ENCODE measurements at places on chromosomes 6 and 20.

DNA sequence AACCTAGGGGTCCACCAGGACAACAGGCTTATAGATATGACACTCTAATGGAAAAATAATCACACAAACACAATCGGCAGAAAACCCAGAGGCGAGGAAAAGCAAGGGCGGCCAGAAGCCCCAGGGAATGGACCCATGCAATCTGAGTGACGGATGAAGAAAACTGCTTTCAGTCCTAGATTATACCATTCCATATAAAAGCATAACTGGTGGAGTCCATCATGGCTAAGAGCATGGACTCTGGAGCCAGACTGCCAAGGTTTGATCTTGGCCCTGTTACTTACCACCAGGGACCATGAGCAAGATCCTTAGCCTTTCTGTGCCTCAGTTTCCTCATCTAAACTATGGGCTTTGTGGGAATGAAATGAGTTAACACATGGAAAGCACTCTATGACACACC lies 3.7 kb downstream of the SLC22A16 start:
- no peak for DNase-seq

DNA sequence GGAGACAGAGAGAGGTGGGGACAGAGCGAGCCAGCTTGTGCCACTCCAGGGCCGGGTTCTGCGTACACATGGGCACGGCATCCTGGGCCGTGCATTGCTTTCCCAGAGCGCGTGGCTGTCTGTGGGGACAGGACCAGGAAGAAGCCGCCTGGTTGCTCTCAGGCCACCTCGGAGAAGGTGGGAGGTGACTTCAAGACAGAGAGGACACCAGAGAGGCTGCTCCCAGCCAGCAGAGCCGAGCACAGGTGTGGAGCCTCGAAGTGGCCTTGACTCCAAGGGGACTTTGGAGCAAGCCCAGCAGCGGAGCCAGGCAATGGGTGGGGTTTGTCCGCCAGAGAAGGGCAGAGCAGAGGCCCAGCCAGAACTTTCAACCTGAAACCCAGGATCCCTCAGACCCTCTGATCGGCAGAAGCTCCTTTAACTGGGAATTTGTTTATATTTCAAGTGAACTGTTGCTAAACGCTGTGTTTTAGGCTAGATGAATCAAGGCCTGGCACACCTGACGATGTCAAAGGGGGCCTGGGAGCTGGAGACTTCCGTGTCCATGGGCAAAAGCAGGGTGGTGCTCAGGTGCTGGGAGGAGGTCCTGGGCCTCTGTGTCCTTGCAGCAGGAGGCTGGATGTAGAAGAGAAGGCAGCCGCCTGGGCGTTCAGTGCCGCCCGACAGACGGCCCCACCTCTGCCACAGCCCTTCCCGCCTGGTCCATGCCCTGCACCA lies 262.1 kb downstream of the DLL1 start:
- no peak for DNase-seq

DNA sequence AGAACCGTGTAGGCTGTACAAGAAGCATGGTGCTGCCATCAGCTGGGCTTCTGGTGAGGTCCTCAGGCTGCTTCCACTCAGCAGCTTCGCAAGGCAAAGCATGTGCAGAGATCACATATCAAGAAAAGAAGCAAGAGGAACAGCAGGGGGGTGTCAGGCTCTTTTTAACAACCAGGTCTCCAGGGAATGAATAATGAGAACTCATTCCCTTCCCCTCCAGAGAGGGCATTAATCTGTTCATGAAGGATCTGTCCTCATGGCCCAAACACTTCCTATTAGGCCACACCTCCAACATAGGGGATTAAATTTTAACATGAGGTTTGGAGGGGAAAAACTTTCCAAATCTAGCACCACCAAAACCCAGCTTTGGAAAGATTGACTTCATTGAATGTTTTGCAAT lies 20.0 kb downstream of the GINM1 start:
- DNase-seq, result no peak

GRCh38 chr20:22673467-22673866 lies 89.1 kb upstream of the FOXA2 start:
- DNase-seq, result no peak

- DNase-seq, result no peak
Observed at GRCh38 chr6:92840246-92840930, 579.0 kb downstream of the EPHA7 start.

DNA sequence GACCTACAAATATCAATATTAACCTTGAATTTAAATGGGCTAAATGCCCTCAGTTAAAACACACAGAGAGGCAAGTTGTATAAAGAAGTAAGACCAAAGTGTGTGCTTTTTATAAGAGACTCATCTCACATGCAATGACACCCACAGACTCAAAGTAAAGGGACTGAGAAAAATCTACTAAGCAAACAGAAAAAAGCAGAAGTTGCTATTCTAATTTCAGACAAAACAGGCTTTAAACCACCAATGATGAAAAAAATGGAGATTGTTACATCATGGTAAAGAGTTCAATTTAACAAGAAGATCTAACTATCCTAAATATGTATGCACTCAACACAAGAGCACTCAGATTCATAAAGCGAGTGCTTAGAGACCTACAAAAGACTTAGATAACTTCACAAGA lies 741.9 kb upstream of the MARCKS start:
- no peak for DNase-seq

- DNase-seq, result no peak
Observed at GRCh38 chr6:165686596-165687365, 23.7 kb upstream of the PDE10A start.

GRCh38 chr6:91185072-91185471 lies 598.2 kb upstream of the MAP3K7 start:
- no peak for DNase-seq

GRCh38 chr6:1991332-1991878 lies 254.0 kb downstream of the GMDS start:
- no peak for DNase-seq

GRCh38 chr6:52143551-52143950 lies 42.6 kb upstream of the IL17A start:
- DNase-seq, result no peak

- DNase-seq, result peak; percentile 10
Observed at GRCh38 chr6:7150381-7151064, 42.8 kb downstream of the RREB1 start.

- no peak for DNase-seq
Observed at GRCh38 chr6:75124983-75125382, 80.9 kb downstream of the COL12A1 start.

- peak; percentile 92 for DNase-seq
Observed at GRCh38 chr20:63553251-63553932, 567 bp upstream of the FNDC11 start.

- no peak for DNase-seq
Observed at GRCh38 chr6:147510929-147511590, 2.6 kb downstream of the SAMD5 start.

- DNase-seq, result no peak
Observed at GRCh38 chr20:52577696-52578095, 386.1 kb upstream of the ZFP64 start.

DNA sequence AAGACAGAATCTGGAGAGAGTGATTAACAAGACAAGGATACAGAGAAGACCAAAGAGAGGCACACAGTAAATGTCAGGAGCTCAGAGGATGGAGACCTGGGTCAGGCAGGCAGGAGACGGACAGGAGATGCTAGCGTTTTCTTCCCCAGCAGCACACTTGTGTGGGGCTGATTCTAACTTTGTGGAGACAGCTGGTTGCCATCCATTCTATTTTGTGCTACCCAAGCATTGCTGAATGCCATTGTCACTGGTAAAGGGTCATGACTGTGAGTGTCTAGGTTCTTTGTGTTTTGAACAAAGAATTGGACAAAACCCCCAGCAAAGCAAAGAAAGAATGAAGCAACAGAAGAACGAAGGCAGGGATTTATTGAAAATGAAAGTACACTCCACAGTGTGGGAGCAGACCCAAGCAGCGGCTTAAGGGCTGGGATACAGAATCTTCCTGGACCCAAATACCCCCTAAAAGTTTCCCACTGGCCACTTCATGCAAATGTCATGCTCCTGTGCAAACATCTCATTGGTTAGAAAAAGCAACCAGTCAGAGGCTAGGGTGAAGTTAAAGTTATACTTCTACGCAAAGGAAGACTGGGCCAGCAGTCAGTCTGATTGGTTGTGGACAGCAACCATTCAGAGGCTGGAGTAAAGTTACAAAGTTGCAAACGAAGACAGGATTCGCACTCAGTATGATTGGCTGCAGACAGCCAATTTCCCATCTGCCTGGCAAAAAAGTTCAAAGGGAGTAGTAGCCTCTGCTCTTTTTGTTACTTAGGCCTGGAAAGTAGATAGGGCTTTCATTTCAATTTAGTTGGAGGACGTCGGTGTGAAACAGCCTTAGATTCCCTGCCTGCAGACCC lies 17.5 kb downstream of the PTK7 start:
- DNase-seq, result no peak

GRCh38 chr6:96450770-96451130 lies 70.9 kb upstream of the UFL1 start:
- DNase-seq, result no peak

- DNase-seq, result no peak
Observed at GRCh38 chr20:4060064-4060795, 44.9 kb upstream of the RNF24 start.

DNA sequence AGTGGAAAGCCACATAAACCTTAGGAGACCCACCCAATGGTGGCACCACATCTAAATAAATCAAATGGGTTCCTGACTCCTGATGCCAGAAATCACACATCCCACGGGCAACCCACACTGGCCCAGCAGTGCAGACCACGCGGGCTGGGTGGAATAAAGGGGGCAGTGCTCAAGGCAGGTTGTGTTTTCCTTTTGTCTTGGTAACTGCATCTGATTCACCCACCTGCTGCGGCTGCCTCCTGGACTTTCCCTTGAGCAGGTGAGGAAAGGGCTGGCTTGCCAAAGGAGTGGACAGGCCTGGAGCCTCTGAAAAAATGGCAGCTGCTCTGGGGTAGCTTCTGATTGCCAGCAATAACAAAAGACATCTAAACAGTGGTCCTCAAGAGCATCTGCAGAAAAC lies 119.5 kb upstream of the KCNK16 start:
- DNase-seq, result no peak

DNA sequence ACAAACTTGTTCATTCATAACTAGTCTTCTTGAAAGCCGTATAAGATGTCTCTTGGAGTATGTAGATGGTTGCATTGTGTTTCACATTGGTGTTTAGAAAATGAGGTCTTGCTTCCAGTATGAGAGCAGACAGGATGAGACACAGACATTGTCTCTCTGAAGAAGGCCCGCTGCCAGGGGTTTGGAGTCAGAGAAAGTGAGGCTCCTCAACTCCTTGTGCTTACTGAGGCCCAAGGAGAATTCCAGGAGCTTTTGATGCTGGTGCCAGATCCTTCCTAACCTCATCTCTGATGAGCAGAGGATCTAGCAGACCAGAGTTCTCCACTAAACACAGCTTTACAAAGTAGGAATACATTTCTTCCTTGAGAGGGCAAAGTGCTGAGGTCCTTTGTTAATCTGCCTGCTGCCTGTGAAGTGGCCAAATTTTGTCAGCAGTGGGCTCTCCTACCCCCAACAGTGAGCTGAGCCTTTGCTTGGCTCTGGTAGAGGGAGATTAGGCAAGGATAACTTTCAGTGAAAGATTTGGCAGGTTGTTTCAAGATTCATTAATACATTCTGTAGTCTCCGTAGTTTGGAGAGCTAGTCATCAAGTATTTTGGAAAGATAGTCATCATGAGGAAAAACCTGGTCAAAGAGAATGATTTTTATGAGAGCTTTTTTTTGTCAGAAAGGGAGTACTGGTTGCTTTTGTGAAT lies 9.7 kb downstream of the MAPRE1 start:
- no peak for DNase-seq

- DNase-seq, result no peak
Observed at GRCh38 chr6:42740725-42741124, 5.2 kb downstream of the TBCC start.

DNA sequence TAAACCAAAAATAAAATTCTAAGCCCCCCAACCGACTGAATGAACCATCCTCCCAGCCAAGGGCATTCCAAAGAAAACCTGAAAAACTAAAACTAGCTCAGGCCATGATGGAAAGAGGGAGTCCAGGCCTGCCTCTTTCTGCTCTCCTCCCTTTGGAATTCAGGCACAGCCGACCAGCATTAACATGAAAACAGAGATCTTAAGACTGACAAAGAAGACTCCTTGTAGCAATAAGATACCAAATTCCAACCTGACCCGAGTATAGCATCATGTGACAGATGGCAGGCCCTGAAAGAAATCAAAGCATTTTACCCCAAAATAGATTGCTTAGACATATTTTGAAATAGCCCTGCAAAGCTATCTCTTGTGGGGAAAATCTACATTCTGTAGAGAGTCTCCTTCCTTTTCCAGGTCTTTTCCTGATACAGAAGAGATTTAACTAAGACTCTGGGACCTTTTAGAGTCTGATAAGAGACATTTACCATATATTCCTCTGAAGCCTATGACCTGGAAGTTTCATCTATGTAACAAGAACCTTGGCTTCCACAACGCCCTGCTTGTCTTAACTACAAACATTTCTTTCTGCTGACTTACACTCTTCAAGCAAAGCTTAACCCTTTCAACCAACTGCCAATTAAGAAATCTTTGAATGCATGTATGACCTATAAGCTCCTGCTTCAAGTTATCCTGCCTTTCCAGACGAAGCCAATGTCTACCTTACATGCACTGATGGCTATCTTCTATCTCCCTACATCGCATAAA lies 22.2 kb upstream of the TXLNB start:
- DNase-seq, result no peak

GRCh38 chr6:74715355-74716085 lies 490.3 kb downstream of the COL12A1 start:
- no peak for DNase-seq

GRCh38 chr6:41097467-41098090 lies 24.8 kb downstream of the NFYA start:
- no peak for DNase-seq

GRCh38 chr6:32213649-32214048 lies 10.2 kb downstream of the NOTCH4 start:
- DNase-seq, result no peak

DNA sequence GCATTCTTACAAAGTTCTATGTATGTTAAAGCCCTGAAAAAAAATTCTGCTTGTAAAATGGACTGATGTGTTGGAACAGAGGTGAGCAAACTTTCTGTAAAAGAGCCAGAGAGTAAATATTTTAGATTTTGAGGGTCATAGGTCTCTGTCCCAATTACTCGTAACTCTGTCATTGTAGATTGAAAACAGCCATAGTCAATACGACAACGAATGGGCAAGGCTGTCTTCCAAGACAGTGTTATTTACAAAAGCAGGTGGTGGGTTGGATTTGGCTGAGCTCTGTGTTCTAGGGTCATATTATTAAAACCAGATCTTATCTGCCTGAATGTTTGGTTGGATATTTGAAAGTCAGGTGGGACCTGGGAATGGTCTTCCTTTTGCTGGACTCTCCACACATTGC lies 135.2 kb downstream of the EYA2 start:
- DNase-seq, result no peak

GRCh38 chr6:75090576-75090975 lies 115.3 kb downstream of the COL12A1 start:
- DNase-seq, result no peak
